ENCODE measurements at places on chromosomes 1 and 21. TPM values are rescaled to one million over a fixed set of nuclear protein-coding genes. Genes with fewer than 3 reads are reported as not detected.

UMODL1 gene
- total RNA-seq = 0.12 TPM

OR2T33 gene
- total RNA-seq = not detected

DMRTA2 gene
- 0.11 TPM for total RNA-seq

SPRR2E gene
- not detected for total RNA-seq

AMY1B gene
- total RNA-seq = not detected

WLS gene
- total RNA-seq = 154 TPM

TAF13 gene
- total RNA-seq = 137 TPM

FALEC gene
- total RNA-seq = 0.25 TPM

DIRAS3 gene
- total RNA-seq = 3.0 TPM

KCNE2 gene
- total RNA-seq = not detected

BACE2 gene
- total RNA-seq = 25.2 TPM

KRTAP7-1 gene
- total RNA-seq = not detected

All from uterine smooth muscle cell (primary cell).